ENCODE measurements at places on chromosomes 12 and 14.
A peak's percentile ranks its signal among the peaks of the same experiment; 100 is the strongest.

- no peak for DNase-seq
Measured at GRCh38 chr12:66066929-66067523, 63.5 kb downstream of the LLPH start.

GRCh38 chr14:55508676-55509075 is 68.3 kb upstream of the TBPL2 start:
- DNase-seq, result no peak

DNA sequence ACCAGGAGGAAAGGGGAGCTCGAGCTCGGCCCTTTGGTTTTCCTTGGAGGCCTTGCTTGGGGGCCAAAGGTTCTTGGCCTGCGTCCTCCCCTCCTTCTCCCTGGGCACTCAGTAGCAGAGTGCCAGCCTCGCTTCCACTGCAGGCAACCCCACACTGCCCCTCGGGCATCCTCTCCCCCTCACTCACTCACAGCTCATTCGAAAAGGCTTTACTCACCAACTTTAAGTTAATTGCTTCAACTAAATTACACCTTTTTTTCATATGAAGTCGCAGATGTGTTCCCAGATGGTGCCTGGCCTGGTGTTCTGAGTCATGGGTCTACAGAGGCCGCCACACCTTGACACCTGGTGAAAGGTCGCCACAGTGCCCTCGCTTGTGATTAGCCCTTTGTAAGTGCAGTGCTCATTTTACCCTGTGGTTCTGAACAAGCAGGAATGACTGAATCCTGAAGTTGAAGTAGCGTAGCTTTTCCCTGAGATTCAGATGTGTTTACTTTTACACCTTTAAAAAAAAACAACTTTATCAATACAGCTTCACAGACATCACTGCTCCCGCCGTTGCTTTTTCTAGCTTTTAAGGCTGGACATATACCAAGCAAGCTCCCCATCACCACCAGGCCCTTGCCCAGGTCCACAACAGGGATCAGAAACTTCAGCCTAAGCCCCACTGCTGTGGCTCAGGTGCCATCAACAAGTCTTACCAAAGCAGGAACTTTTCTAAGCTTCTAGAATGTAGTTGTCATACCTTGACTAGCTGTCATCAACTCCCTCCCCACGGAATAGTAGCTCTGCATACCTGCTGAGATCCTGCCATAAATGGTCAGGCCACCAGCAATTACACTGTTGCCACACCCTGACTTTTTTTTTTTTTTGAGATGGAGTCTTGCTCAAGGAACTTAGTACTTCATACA is 20.3 kb upstream of the ADIPOR2 start:
- DNase-seq, result no peak

GRCh38 chr14:100622224-100622623 is 35.0 kb upstream of the BEGAIN start:
- DNase-seq, result no peak

DNA sequence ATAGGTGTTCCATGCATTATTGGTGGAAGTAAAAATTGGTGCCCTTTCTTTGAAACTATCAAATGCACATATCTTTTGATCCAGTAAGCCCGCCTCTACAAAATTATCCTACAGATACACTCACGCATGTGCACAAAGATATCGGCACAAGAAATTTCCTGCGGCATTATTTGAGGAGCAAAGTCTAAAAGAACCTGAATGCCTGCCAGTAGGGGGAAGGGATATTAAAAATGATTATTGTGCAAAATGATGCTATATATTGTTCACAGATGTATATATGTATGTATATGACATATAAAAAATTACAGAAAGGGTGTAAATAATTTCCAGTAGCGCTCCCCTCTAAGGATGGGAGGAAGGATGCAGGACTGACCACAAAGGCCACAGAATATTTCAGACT is 24.7 kb upstream of the ADIPOR2 start:
- DNase-seq, result no peak

DNA sequence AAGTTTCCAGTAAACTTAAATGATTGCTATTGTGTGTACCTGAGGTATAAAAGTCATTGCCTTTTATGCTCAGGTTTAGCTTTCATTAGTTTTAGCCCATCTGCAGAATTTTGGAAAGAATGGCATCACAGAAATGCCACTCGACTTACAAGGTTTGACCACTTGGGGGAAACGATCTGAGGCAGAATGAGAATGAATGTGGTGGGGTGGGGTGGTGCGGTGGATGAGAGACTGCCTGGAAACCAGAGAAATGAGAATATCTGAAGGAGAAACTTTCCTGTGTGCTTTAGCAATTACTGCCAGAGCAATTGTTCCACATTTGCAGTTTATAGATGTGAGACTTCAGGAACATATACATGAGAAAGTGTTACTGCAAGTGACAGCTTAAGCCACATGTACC is 225.4 kb upstream of the PDE3A start:
- no peak for DNase-seq

DNA sequence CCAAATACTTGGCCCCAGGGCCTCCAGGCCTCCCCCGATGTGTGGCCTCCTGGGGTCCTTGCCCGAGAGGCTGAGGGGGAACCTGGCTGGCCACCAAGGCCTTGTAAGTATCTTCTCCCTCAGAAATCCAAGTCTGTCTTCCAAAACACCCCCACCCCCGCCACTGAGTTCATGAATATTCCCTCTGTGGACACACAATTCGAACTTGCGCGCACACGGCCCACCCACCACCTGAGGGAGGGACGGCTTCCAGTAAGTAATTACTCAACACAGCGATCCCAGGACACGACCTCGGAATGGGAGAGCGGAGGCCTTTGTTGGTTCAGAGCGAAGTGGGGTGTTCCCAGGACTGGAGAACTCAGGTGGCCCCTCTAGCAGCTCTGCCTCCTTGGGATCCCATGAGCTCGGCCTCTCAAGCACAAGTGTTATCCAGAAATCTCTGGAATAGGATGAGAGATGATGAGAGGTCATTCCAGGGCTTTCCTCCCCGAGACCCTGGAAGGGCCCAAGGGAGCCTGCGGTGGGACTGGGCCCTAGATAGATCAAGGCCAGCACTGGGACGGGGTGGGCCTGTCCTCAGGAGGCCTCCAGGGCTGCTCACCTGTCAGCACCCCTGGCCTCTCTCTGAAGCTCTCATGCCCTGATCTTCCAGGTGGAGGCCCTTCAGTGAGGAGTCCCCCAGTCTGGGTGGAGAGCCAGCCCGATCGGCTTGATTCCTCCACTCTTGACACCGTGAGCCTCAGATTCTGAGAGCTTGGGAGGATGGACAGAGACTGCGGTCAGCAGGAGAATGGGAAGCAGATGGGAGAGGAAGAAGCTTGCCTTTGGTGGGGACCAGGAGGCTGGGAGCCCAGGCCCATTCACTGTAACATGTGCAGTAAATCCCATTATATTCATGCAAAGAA is 219.0 kb upstream of the RTL1 start:
- DNase-seq, result no peak

GRCh38 chr12:11812586-11813437 is 163.3 kb downstream of the ETV6 start:
- no peak for DNase-seq

DNA sequence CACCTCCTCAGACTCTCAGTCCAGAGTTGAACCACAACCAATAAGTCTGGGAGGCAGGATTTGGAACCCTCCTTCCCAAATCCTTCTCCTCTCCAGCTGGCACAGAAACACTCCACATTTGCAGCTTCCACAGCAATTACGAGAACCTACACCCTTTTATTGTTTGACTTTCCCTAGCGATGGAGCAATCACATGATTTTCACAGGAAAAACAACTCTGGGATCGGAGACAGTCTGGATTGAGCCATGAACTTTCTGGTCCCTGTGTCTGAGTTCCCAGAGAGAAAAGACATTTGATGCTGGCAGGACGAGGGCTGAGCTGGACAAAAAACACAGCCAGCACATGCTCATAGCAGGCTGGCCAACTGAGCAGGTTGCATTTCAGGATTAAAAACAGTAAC is 49.0 kb upstream of the STON2 start:
- peak; percentile 49 for DNase-seq

- DNase-seq, result no peak
Measured at GRCh38 chr12:42859612-42860011, 270.1 kb upstream of the PRICKLE1 start.

DNA sequence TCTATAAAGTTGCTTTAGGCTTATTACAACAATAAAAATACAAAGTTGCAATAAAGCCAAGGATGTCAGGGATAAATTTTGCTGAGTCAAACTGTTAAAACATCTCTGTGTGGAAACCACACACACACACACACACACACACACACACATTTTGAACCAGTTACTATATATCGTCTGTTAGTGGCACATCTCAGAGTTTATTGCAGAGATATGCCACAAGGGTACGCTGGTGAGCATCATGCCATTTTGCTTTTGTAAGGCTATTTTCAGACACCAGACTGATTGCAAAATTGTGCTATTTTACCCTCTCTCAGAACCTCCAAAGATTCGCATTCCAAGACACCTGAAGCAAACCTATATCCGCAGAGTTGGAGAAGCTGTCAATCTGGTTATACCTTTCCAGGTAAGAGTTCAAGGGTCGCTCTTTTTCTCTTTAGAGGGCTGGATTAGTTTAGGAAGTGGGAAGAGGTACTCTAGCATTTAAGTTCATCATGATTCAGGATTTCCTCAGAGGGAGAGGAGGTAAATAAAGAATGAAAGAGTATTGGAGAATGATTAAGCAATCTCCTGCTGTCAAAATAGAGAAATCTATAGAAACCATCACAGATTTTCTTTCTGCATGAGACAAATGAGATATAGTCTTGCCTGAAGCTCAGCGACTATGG is 27.3 kb upstream of the CHPT1 start:
- DNase-seq, result no peak

- no peak for DNase-seq
Measured at GRCh38 chr12:90630006-90630405, 325.0 kb downstream of the CCER1 start.

GRCh38 chr12:46770501-46771183 is 55.2 kb downstream of the SLC38A4 start:
- no peak for DNase-seq

DNA sequence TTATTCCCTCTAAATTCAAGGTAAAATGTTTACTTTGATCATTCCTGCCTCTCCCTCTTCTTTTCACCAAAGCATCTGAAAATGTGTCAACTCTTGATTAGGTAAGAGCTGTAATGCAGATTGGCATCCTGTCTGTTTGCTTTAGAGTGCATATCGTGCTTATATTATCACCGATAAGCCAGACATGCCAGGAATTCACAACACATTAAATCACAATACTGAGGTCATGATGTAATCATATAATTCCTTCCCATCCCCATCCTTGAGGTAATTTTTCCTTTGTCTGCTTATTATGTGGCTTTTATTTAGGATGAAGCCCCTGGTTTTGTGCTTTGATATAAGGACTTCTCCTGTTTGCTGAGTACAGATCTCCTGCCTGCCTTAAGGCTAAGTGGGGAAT is 10.2 kb downstream of the DDX47 start:
- no peak for DNase-seq

DNA sequence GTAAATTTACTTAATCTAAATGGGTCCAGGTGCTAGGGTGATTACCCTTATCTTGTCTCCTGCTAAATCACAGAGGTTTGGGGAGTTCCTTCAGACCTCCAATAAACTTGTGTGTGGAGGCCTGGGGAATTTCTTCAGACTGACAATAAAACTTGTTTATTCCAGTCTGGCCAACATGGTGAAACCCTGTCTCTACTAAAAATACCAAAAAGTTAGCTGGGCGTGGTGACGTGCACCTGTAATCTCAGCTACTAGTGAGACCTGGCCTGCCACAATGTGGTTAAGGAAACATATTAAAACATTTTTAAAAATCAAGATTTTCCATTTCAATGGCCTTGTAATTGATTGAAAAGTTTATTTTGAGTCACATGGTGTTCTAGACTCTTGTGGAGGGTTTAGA is 126.9 kb upstream of the FGD4 start:
- no peak for DNase-seq

GRCh38 chr12:126493366-126494108 is 1428.3 kb downstream of the AACS start:
- DNase-seq, result no peak

DNA sequence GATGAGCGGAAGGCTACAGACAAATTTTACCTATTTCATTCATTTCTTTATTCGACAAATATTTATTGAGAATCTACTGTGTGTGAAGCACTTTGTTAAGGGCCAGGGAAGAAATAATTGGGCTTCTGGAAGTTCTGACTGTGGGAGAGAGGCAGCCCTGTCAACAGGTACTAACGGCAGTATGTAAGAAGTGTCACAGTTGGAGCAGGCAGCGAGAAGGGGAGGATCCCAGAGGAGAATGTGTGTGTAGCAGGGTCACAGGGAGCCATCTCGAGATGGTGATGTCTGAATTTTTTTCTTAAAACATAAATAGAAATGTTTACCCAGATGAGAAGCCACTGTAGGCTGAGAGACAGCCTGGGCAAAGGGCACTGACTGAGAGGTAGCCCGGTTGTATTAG is 163.3 kb upstream of the SLC38A2 start:
- DNase-seq, result no peak

- DNase-seq, result no peak
Measured at GRCh38 chr14:68727315-68728047, 65.4 kb downstream of the ZFP36L1 start.

DNA sequence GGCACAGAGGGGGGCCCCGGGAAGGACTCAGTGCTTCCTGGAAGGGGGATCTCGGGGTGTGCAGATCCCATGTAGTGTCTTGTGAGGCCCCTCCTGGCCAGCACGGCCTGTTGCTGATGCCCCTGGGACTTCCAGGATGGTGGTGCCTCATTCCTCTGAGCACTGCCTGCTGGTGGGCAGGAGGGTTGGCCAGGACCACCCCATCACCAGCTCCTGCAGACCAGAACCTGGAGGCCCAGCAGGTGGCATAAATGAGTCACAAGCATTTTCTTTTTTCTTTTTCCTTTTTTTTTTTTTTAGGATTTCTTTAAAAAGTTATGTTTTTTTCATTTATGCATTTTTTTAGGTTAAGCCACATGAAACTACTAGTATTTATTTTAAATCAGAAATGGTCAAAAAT is 8.0 kb downstream of the MMP17 start:
- DNase-seq, result no peak

DNA sequence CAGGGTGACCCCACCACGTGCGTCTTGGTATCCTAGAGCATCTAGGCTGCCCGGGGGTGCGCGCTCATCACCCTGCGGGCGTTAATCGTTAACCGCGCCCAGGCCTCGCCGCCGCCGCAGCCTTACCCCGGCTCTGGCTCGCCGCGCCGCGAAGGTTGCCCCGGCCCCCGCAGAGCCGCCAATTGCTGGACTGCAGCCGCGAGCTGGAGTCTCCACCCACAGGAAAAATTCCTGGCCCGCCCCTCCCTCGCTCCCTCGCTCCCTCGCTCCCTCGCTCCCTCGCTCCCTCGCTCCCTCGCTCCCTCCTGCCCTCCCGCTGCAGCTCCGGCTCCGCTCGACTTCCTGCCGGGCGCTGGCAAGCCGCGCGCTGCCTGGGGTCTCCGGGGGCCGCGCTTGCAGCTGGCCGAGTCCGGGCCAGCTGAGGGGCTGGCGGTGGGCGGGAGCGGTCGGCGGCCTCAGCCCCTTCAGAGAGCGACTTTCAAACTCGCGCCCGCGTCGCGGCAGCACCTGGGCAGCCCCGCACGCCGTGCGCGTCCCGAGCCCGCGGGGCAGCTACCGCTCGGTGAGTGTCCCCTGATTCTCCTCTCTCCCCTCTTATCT is at the start of gene PLEKHG3:
Gene PLEKHG3, plus strand, starts transcription at position 282 of the 600 bp plus-strand sequence. CDS start 23,208 bp downstream, outside the sequence.
- DNase-seq, result peak; percentile 51

- peak; percentile 87 for DNase-seq
Measured at GRCh38 chr14:30005114-30005808, 77.6 kb upstream of the PRKD1 start.
